ENCODE measurements at places on chromosomes 2 and 18. TPM values are rescaled to one million over a fixed set of nuclear protein-coding genes. Genes with fewer than 3 reads are reported as not detected.

ATP6V1C2 gene
- under 0.01 TPM for total RNA-seq

LMAN2L gene
- total RNA-seq = 37.1 TPM

SIX2 gene
- 4.2 TPM for total RNA-seq

GCKR gene
- total RNA-seq = not detected

TMEM163 gene
- total RNA-seq = 1.0 TPM

SCYGR4 gene
- not detected for total RNA-seq

MDH1 gene
- 232 TPM for total RNA-seq

All from skeletal muscle tissue (tissue), 5 donors.